Stimulated activated naive B cell treated with anti-CD40 and anti-IgM and Interleukin-4, amounts not matched to agents 10 μg/mL and 1 μg/mL and 100 μg/mL, for 72 hours (primary cell): ENCODE measurements at places on chromosomes 2 and 18.

GRCh38 chr2:198173242-198173641, 368.8 kb downstream of the PLCL1 start:
- no peak for DNase-seq
- no peak overlapping the region for H3K4me3 ChIP-seq
- no peaks in the 10 kb centered on the region for H3K36me3 ChIP-seq
- H3K27me3 ChIP-seq, result no peaks in the 10 kb centered on the region
- H3K27ac ChIP-seq, result no peak overlapping the region

DNA sequence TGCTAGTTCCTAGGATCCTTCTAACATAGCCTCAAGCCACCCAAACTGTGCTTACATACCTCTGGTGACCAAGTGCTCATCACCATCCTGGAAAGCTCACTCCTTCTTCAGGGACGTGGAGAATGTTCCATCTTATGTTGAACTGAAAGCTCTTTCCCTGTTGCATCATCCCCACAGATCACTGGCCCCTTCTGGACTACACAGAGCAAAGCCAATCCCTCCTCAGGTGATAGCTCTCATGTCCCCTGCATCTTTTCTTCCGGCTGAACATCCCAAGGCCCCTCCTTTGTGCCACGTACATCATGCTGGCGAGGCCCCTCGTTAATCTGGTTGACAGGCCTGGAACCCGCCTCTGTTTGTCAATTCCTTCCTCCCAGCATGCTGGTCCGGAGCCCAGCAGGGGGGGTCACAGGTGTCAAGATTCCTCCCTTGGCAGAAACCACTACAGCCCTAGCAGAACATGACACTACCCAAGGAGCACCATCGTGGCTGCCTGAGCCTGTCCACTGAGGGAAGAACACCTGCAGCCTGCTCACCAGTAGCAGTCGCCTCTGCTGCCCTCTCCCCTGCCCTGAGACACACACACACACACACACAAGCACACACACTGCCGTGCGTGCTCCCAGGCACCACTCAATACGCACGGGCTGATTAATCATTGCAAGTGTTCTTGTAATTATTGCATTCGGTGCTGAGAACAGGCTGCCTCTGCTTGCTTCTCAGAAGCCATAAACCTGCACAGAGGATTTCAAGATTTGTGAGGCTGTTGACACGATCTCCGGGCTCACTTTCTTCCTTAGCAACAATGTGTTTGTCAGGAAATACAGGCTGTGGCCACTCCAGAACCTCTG, 6.3 kb upstream of the KCNK3 start:
- peaks cover 2% of the 10 kb centered on the region for H3K4me1 ChIP-seq
- no peak for DNase-seq
- no peaks in the 10 kb centered on the region for H3K36me3 ChIP-seq

DNA sequence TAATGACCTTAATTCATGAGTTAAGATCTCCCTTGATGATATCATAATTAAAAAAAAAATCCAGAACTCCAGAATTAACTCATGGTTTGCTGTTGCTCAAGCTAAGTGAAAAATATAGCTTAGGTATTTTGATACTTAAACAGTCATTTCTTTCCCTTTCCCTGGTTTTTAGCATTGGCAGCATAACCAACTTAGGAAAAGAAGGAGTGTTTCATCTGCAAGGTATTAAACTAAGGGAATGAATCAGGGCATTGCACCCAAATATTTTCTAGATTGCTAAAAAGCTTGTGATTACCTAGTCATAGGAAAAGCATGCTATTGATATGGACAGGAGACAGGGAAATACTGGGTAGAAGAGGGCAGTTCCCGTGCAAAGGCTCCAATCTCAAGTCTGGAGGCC, 207.2 kb downstream of the LRP1B start:
- no peaks in the 10 kb centered on the region for H3K36me3 ChIP-seq
- H3K4me1 ChIP-seq, result no peaks in the 10 kb centered on the region
- H3K27me3 ChIP-seq, result no peaks in the 10 kb centered on the region
- H3K27ac ChIP-seq, result no peak overlapping the region
- H3K4me3 ChIP-seq, result no peak overlapping the region

DNA sequence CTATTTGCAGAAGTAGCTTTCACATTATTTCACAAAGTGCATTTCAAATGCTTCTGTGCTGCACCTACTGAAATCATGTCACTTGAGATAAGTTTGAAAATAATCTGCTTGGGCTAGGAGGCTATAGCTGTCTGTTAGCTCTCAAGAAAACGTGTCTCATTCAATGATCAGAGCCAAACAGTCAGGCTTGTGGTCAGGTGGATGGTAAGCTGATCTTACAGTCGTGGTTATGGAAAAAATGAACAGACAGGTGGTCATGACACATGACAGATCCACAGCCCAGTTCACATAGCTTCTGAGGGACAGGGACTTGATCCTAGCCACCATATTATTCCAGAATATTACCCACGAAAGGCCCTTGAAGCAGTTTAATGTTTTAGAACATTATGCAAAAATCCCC, 26.5 kb upstream of the RFX8 start:
- no peak for DNase-seq
- peaks cover 14% of the 10 kb centered on the region for H3K4me1 ChIP-seq
- H3K36me3 ChIP-seq, result no peaks in the 10 kb centered on the region
- no peak overlapping the region for H3K4me3 ChIP-seq
- H3K27me3 ChIP-seq, result no peaks in the 10 kb centered on the region
- H3K27ac ChIP-seq, result no peak overlapping the region

DNA sequence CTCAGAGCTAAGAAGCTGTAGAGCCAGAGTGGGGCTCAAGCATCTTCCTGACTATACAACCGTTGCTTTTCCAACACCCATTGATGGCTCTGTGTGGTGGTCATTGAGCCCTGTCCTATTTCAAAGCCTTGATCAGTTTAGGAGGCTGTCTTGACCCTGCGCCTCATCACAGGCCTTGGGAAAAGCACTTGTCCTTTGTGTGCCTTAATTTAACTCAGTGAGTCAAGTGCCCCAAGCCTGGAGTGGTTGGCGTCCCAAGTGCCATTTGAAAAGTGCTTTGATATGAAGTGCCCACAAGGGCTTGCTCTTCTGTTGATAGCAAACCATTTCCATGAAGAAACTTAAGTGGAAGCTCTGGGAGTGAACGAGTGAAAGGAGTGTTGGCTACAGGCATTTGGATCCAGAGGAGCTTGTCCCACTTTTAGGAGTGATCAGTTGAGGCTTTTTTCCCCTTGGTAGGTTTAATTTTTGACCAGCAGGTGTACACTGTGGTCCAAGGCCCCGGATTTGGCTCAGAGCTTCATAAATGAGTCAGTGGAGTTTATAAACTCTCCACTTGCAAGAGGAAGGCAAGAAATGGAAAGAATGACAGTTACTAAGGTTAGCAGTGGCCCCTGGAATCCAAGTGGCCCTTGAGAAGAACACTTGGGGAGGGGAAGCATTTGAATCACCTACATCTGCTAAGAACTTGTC, 50.3 kb downstream of the ACTR2 start:
- H3K27ac ChIP-seq, result no peak overlapping the region
- peaks cover 14% of the 10 kb centered on the region for H3K4me1 ChIP-seq
- H3K36me3 ChIP-seq, result peaks cover 7% of the 10 kb centered on the region
- DNase-seq, result no peak
- H3K27me3 ChIP-seq, result no peaks in the 10 kb centered on the region

DNA sequence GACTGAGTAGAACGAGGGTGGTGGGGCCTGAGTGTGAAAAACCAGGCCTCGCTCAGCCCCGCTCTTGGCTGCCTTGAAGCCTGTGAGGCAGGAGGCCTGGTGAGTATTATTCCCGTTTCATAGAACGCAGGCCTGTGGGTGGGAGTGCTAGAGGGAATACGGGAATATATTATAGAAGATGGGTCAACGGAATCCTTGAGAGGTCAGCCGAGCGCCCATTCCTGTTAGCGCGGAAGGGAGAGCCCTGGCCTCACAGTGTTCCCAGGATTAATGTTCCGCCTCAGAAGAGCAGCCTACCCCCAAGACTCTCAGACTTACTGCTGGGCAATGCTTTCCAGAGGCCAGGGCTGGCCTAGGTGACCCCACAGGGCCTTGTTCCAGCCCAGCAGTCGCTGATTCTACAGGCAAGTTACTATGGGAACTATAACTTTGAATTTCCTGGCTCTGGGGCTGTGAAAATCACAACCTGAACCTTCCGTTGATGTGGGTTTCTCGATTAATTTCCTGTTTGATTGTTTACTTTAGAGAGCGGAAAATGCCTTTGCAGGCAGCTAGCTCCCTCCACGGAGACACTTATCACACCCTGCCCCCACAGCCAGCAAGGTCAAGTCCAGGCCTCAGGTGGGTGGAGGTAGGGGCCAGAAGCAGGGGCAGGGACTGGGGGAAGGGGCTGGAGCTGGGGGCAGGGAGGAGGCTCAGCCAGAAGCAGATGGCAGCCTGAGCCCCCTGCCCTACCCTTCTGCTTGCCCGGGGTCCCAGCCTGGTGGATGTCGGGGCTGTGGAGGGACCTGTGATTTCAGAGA, 108.3 kb downstream of the SMAD7 start:
- no peak overlapping the region for H3K4me3 ChIP-seq
- H3K4me1 ChIP-seq, result peaks cover 37% of the 10 kb centered on the region
- peak overlapping the region; percentile 37 for H3K27ac ChIP-seq
- H3K36me3 ChIP-seq, result peaks cover 6% of the 10 kb centered on the region
- no peaks in the 10 kb centered on the region for H3K27me3 ChIP-seq

DNA sequence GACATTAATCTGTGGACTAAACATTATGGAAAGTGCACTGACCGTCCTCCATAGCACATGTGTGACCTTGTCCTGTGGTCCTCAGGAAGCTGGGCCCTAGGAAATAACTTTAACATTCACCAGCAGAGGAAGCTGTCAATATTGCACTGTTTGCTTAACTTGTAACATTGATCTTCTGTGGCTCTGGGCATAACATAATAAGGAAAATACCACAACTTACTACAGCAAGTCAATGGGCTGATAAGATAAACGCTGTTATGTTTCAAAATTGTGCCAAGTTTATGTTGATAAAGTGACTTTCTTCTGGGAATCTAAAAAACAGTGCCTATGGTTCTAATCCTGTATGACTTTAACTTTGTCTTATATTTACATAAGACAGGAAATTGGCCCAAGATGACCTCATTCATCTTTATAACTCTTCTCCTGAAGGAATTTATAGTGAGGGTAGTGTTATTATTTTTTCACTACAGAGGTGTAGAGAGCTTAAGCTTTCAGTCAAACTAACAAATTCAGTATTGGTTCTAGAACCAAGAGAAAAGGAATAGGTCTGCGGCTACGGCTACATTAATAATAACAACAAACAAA, 113.7 kb upstream of the MAP4K3 start:
- peaks cover 2% of the 10 kb centered on the region for H3K36me3 ChIP-seq
- H3K4me3 ChIP-seq, result no peak overlapping the region
- no peak for DNase-seq
- H3K27me3 ChIP-seq, result no peaks in the 10 kb centered on the region
- H3K4me1 ChIP-seq, result peaks cover 5% of the 10 kb centered on the region

DNA sequence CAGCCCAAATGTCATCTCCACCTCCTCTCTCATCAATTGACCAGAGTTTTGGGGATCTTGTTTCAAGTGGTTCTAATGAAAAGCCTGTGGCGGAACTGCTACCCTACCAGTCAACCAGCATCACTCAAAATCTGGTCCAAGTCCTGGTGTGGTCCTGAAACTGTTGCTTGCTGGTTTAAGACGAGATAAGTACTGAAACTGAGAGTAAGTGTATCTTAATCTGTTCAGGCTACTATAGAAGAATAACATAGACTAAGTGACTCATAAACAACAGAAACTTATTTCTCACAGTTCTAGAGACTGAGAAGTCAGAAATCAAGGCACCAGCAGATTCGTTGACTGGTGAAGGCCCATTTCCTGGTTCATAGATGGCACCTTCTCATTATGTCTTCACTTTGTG, 879 bp upstream of the GALNT5 start:
- no peak overlapping the region for H3K4me3 ChIP-seq
- DNase-seq, result no peak
- no peaks in the 10 kb centered on the region for H3K36me3 ChIP-seq
- peaks cover 34% of the 10 kb centered on the region for H3K27me3 ChIP-seq
- H3K4me1 ChIP-seq, result peaks cover 7% of the 10 kb centered on the region

- no peak overlapping the region for H3K27ac ChIP-seq
- no peaks in the 10 kb centered on the region for H3K36me3 ChIP-seq
- H3K4me3 ChIP-seq, result no peak overlapping the region
- DNase-seq, result no peak
- H3K4me1 ChIP-seq, result no peaks in the 10 kb centered on the region
Measured at GRCh38 chr2:109065391-109065734, 63.6 kb upstream of the SH3RF3 start.

GRCh38 chr18:11074889-11075288, 74.5 kb downstream of the PIEZO2 start:
- H3K36me3 ChIP-seq, result no peaks in the 10 kb centered on the region
- no peaks in the 10 kb centered on the region for H3K4me1 ChIP-seq
- H3K27me3 ChIP-seq, result no peaks in the 10 kb centered on the region
- H3K4me3 ChIP-seq, result no peak overlapping the region
- H3K27ac ChIP-seq, result no peak overlapping the region
- DNase-seq, result no peak

- DNase-seq, result no peak
- no peak overlapping the region for H3K4me3 ChIP-seq
- H3K4me1 ChIP-seq, result no peaks in the 10 kb centered on the region
- no peaks in the 10 kb centered on the region for H3K36me3 ChIP-seq
Measured at GRCh38 chr2:119011162-119011909, 69.3 kb downstream of the MARCO start.

DNA sequence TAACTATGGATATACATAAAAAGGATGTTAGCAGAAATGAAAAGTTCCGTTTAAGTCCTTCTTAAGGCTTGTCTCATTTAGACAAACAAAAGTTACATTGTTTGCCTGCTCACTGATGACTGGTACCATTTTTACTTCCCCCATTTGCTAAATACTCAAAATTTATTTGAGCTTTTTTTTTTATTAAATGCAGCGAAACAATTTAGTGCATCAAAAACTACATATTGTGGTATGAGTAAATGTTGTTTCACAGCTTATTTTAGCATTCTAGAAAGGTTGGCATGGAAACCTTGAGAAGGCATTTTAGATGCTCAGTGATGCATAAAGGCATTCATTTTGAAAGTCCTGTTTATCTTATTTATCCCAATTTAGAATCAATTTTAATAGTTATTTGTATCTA, 100.0 kb downstream of the MAP2 start:
- peak overlapping the region; percentile 86 for H3K27ac ChIP-seq
- peak overlapping the region; percentile 32 for H3K4me3 ChIP-seq
- H3K4me1 ChIP-seq, result peaks cover 38% of the 10 kb centered on the region

DNA sequence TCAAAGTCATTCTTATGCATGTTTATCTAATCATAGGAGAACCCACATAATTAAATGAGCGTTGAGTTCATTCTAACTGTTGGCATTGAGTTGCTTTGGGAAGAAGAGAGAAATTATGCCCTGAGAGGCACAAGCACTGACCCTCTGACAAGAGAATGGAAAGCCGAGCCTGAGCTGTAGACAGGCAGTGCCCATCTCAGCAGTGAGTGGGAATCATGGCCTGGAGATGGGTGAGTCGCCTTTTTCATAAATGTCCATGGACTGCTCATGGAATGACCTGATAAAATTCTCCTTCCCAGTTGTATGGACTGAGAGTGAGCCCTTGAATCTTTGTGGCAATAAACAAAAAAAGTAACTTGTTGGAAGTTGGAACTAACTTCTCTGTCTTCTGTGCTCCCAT, 21.4 kb upstream of the MYO3B start:
- H3K27me3 ChIP-seq, result no peaks in the 10 kb centered on the region
- DNase-seq, result no peak
- peaks cover 8% of the 10 kb centered on the region for H3K4me1 ChIP-seq
- no peaks in the 10 kb centered on the region for H3K36me3 ChIP-seq
- no peak overlapping the region for H3K4me3 ChIP-seq

- H3K27me3 ChIP-seq, result no peaks in the 10 kb centered on the region
- no peak for DNase-seq
- no peak overlapping the region for H3K27ac ChIP-seq
- H3K4me3 ChIP-seq, result no peak overlapping the region
- peaks cover 38% of the 10 kb centered on the region for H3K4me1 ChIP-seq
Measured at GRCh38 chr18:74284980-74285355, 6.8 kb downstream of the CYB5A start.
